CD4-positive, alpha-beta T cell treated with Interleukin-21 for 1 hour (primary cell): ENCODE measurements at places on chromosomes 2 and 18.

DNA sequence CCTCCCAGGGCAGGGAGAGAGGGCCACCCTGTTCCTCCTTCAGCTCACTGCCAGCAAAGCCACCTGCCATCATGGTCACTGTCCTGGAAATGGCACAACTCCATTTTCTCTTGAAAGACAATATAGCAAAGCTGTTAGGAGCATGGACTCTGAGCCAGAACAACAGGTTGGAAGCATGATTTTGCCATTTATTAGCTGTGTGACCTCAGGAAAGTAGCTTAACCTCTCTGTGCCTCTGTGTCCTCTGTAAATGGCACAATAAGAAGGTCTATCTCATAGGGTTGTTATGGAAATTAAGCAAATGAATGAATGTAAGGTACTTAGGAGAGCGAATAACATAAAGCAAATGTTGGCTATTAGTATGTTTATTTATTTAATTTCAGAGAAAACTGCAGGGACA, 730.4 kb upstream of the ID2 start:
- no peak for DNase-seq

DNA sequence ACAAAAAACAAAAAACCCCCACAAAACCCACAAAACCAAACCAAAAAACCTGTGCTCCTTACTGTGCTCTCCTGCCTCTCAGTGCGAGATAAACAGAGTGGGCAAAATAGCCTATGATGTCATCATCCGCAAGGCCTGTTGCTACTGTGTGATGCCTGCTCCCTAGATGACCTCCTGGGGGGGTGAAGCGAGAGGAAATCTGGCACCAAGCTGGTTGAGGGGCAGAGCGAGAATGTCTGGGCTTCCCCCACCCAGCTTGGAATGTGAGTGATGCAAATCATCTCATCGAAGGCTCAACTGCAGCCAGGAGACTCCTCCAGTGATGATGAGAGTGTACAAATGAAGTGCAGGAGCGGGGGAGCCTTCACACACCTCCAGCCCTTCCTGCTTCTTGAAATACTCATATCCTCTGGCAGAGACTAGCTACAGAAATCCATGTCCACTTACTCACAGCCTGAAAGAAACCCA, 57.7 kb upstream of the MAP4K3 start:
- DNase-seq = no peak

GRCh38 chr2:177885828-177886466, 186.6 kb downstream of the PDE11A start:
- DNase-seq = no peak

GRCh38 chr18:55654986-55655385, 67.0 kb upstream of the TCF4 start:
- DNase-seq = no peak

DNA sequence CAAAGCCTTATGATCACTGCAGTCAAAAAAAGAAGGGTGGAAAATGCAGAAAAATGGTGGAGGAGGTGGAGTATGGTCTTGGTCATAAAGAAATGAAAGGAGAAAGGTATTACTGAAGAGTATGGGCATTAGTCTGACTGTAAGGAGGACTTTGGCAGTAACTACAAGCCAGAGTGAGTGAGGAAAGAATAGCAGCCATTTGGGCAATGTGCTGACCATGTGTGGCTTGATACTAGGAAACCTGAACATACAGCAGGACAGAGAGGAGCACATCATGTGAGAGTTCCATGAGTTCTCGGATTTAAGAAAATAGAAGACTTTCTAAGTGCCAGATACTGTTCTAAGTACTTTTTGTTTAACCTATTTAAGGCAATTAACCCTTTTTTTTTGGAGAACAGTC, 8.5 kb downstream of the DTNA start:
- DNase-seq = no peak

DNA sequence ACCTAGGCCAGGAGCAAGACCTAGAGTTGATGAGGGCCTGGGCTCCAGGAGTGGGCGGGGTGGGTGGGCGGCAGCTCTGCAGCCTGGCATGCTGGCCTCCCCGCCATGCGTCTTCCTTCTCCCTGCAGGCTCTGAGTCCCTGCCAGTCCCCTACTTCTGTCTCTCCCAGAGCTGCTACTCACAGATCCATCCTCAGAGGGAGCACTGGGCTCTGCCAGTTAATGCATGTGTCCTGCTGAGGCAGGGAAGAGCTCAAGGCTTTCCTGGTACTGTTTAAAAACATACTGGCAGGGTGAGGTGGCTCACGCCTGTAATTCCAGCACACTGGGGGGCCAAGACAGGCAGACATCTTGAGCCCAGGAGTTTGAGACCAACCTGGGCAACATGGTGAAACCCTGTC, 38.7 kb upstream of the EDAR start:
- no peak for DNase-seq

GRCh38 chr2:195619590-195619989, 37.4 kb upstream of the SLC39A10 start:
- no peak for DNase-seq
